IPS-NIHi11 (cell line): ENCODE measurements at places on chromosomes 5 and 9.

GRCh38 chr5:157819502-157820115, 39.3 kb downstream of the CLINT1 start:
- DNase-seq = no peak

DNA sequence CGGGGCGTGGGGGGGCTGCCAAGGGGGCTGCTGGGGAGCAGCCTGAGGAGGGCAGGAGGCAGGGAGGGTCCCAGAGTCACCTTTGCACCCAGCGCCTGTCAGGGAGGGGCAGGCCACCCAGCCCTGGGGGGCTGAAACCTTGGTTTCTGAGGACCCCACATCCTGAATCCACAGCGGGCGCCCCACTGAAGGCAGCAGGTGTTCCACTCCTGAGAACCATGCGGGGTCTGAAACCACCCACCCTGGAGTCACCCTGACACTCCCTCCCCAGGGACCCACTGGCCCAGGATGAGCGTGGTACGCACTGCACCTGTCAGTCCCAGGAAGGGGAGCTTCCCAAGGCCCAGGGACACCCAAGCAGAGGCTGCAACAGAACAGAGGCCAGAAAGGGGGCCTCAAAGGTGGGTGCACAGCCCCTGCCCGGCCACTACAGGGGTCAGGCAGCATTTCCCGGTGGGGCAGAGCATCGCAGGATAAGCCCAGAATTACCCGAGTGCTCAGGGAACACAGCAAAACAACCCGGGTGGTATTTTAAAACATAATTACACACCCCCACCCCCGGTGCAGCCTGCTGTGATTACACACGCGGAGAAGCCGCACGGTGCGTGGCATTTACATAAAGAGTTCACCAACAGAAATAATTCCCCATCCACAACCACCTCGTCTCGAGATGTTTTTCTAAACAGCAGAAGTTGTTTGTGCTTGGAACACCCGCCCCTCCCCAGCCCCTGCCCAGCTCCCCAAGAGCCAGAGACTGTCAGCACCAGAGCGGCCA, 57.3 kb upstream of the UBAC1 start:
- DNase-seq = no peak

DNA sequence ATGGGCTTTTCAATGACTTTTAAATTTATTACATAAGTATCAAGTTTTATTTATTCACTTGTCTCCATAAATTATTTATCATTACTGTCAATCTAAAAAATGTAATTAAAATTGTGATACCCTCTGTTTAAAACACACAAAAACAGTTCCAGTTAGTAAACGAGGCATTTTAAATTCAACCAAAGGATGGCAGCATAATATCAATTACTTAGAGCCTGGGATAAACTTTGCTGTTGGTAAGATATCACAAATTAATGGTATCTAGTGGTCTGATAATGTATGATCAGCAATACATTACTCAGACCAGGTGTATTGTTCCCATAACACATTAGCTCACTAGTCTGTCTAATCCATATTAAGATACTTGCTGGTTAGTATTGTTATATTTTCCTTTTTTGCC, 9.6 kb upstream of the IFNE start:
- no peak for DNase-seq

DNA sequence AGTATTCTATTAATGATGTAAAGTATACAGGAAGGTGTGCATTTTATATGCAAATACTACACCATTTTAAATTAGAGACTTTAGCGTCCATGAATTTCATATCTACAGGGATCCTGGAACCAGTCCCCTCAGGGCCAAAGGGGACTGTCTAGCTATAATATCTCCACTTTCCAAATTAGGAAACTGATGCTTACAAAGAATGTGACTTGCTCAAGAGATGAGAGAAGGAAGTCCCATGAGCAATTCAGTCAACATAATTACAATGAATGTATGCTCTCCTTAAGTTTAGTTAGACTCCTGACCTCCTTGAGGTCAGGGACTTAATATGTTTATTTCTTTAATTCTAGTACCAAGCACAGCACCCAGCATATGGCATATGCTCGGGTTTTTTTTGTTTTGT, 23.7 kb downstream of the NIPBL start:
- no peak for DNase-seq

GRCh38 chr5:158875272-158875679, 224.4 kb downstream of the EBF1 start:
- no peak for DNase-seq

DNA sequence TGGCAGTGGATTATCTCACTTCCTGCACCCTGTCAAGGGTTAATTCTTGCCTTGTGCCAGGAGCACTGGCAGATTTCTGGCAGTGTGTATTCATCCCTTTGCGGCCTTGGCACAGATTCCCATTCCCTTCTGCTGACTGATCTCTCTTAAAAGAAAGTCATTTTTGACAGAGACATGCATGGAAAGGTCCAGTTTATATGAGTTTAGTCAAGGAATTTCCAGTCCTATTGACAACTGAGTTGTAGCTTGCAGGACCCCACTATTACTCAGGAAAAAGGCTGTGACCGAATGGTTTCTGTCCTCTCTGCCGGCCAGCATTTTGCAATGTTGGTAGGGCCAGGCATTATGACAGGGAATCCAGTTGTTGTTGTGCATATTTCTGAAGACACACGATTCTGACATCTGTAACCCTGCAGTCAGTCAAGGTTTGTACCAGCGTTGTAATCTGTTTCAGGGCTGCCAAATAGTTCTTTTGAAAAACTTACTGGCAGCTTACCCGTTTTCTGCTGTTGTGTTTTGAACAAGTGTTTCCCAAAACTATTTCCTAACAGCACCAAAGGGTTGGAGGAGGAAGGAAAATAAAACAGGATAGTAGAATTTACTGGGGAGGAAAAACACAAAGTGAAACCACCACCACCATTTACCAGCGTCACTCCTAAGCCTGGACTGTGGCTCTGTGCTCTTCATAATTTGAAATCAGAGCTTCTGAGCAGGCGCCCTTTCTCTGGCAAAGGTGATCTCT, 243.4 kb upstream of the KLF4 start:
- no peak for DNase-seq

GRCh38 chr9:132260846-132261245, 93.9 kb downstream of the SETX start:
- DNase-seq = no peak

- DNase-seq = peak; percentile 47
Observed at GRCh38 chr5:116773926-116774325, 199.3 kb upstream of the SEMA6A start.

DNA sequence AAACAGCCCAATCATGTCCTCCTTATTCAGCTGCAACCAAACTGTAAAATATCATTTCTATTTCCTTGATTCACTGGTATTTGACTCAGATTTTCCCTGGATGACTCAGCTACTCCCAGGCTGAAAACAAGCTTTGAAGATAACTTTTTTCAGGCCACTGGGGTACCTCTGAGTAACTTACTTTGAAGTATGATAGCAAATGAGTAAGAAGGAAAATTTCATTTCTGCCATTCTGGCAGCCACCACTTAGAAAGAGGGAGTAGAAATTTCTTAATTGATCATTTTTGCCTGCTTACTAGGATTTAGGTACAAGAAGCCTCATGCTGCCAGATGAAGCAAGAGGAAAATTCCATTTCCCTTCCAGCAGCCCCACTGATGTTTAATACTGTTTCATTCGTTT, 247.4 kb downstream of the PRELID2 start:
- DNase-seq = no peak

DNA sequence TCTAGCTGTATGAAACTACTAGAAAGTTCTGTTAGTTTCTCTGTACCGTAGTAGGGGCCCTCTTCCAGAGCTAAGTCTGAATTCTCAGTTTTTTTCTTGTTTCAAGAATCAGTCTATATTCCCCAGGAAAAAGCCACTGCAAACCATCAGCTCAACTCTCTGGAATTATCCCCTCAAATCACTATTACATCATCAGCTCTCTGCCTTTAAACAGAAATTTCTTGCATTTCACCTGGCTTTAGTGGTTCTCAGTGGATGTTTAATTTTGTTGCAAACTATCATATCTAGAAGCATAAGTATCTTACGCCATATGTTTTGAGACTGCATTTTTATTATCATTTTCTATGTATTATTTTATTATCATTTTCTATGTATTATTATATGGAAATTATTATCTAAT, 55.2 kb upstream of the PPP2CA start:
- no peak for DNase-seq

- no peak for DNase-seq
Observed at GRCh38 chr5:14971873-14972272, 100.3 kb upstream of the ANKH start.

- no peak for DNase-seq
Observed at GRCh38 chr5:178194026-178194425, 6.9 kb upstream of the GMCL2 start.

DNA sequence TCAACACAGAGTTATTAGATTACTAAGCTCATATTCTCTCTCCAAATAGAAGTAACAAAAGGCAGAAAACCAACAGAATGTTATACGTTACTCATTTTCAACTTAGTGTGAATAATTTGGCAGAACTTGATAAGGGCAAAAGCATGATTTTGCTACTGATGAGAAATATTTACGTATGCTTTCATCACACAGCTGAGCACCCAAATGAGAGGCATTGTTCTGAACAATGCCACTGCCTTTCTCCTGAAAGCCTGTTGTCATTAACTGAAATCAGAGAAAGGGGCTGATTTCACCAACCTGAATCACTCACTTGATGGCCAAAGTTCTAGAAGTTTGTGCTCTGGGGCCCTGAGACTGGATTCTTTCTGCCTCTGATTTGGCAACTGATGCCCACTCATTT, 367.5 kb upstream of the PTGER4 start:
- DNase-seq = no peak

DNA sequence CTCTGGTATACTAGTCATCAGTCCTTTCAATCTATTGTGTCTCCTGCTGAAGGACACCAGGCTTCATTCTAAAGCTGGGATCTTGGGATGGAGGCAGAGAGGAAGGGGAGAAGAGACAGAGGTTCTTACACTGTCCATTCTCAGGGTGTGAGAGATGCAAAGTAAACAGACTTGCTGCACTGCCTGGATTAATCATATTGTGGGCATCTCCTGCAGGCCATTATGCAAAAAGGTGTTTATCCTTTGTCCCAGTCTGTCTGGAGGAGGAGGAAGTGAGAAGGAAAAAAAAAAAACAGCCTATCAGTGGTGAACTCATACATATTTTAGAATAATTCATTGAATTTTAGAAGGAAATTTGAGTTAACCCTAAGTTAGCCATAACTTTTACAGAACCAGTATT, 92.9 kb upstream of the TNPO1 start:
- DNase-seq = no peak
